ENCODE measurements at places on chromosomes 2 and 18.

- no peak for DNase-seq
Observed at GRCh38 chr2:40700231-40700954, 248.5 kb upstream of the SLC8A1 start.

DNA sequence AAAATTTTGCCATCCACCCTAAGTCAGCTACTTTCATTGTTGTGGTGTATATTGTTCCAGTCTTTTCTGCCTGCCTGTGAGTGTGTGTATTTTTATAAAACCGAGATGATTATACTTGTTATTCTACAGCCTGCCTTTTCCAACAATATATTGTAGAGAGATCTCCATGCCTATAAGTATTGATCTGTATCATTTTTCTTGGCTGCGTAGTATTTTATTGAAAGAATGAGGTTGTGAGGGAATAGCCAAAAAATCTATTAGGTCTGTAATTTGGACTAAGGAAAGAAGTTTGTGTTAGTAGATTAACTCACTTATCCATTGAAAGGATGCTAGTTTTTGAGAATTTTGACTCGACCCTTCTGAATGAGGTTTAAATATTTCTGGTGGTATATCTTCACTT is 34.9 kb downstream of the PPM1B start:
- DNase-seq = no peak

- no peak for DNase-seq
Observed at GRCh38 chr2:101473911-101474701, 806 bp downstream of the RFX8 start.

DNA sequence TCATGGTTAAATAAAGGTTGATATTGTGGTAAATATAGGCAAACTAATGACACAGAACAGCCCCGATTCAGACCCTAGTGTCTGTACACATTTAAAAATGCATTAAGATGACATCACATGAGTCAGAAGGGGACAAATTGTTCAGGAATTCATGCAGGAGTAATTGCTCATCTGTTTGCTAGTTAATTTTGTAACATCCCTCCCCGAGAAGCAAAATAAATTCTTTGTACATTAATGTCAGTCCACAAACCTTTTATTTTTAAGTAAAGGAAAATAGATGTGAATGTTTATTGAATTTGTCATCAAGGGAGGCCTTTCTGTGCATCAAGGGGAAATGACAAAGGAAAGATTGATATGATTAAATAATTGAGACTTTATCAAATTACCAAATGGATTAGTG is 69.9 kb downstream of the SH3BP4 start:
- no peak for DNase-seq

DNA sequence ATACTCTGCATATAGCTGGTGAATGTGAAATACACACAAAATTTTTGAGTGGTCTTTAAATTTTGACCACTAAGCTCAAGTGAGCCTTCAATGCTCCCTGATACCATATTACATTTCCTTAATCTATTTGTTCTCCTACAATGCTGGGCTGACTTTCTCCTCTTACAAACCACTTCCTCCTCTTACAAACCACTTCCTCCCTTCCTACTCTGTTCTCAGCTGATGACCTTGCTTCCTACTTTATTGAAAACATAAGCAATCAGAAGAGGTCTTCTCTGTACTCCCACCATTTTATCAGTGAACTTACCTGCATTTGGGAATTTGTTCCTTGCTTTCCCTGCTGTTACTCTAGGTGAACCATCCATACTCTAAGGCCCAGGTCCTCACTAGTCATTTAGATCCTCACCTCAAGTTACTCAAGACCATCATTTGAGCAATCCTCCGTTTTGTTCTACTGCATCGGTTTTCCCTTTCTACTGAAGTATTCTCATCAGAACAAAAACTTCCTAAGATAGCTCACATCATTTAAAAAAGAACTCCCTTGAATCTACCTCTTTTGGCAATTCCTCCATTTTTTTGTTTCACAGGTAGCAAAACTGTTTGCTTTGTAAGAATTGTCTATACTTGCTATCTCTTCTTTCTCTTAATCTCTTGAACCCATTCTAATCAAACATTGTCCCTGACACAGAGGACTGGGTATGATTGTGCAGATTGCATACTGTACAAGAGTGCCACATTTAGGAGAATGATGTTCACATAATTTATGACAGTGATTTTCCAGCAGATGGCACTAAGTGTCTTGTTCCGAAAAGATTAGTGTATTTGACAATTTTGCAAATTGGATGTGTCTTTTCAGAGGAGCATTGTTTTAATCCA is 96.5 kb downstream of the EPB41L5 start:
- DNase-seq = peak; percentile 9

- no peak for DNase-seq
Observed at GRCh38 chr2:24330161-24330560, 30.2 kb downstream of the ITSN2 start.

Data from CMK (cell line).